ENCODE measurements at places on chromosomes 3 and 15. TPM values are rescaled to one million over a fixed set of nuclear protein-coding genes. Genes with fewer than 3 reads are reported as not detected.
A peak's percentile ranks its signal among the peaks of the same experiment; 100 is the strongest.

- no peak for DNase-seq
Measured at GRCh38 chr15:30030345-30030744, 52.4 kb upstream of the GOLGA8J start.

- DNase-seq = peak; percentile 18
Measured at GRCh38 chr3:52471371-52472238, 16.2 kb downstream of the NISCH start.

- DNase-seq = peak; percentile 36
Measured at GRCh38 chr3:188279502-188280335, 125.8 kb downstream of the LPP start.

DNA sequence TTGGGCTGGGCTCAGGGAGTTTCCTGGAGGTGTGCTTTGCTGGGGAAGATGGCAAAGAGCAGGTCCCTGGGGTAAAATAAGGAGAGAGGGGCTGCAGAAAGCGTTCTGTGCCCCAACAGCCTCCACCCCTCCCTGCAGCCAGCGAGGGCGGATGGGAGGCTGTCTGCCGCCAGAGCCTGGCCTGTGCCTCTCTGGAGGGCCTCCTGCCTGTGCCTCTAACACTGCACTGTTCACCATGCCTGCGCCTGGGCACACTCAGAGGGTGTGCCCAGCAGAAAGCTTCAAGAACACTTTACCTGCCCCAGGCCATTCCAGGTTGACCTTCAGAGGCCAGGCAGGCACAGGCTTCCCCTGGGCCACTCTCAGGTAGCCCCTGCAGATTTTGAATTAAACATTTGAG lies 77.7 kb upstream of the KLF13 start:
- DNase-seq = no peak

RASGRP1 gene
- total RNA-seq = 0.52 TPM

SLC12A1 gene
- not detected for total RNA-seq

TNIK gene
- total RNA-seq = 12.7 TPM

Data from M059J (cell line).